ENCODE measurements at places on chromosomes 4 and X.
A peak's percentile ranks its signal among the peaks of the same experiment; 100 is the strongest.

DNA sequence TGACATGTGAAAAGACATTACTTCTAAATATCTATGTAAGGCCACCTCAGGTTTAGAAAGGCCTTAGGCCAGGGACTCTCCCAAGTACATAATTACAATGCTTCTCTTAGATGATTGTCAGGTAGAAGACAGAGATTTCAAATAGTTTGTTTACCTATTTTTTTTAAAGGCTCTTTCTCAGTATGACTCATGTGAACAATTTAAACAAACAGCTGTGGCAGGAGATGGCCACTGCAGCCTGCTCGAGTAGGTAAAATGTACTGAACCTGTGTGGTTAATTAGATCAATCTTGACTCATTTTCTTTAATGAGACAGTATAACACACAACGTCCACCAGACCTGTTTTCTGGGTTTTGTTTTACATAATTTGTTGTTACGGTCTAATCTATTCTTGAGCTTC, 50.2 kb downstream of the LEF1 start:
- DNase-seq = no peak

DNA sequence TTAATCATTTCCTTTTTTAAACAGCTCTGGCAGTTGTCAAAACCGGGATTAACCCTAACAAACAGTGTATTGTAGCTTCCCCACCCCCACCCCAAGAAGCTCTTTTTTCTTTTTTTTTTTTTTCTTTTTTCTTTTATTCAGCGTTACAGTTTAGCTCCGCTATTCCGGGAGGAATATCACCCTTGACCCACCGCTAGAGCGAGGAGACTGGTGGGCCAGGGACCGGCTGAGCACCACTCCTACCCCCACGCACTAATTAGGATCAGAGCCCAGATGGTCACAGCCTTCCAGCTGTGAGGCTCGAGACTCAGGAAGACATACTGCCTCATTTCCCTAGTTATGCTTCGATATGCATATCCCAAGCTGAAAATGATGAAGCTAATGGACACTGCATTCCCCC, 2.0 kb downstream of the PARM1 start:
- no peak for DNase-seq

GRCh38 chrX:15043538-15043937, 170.3 kb downstream of the MOSPD2 start:
- no peak for DNase-seq

DNA sequence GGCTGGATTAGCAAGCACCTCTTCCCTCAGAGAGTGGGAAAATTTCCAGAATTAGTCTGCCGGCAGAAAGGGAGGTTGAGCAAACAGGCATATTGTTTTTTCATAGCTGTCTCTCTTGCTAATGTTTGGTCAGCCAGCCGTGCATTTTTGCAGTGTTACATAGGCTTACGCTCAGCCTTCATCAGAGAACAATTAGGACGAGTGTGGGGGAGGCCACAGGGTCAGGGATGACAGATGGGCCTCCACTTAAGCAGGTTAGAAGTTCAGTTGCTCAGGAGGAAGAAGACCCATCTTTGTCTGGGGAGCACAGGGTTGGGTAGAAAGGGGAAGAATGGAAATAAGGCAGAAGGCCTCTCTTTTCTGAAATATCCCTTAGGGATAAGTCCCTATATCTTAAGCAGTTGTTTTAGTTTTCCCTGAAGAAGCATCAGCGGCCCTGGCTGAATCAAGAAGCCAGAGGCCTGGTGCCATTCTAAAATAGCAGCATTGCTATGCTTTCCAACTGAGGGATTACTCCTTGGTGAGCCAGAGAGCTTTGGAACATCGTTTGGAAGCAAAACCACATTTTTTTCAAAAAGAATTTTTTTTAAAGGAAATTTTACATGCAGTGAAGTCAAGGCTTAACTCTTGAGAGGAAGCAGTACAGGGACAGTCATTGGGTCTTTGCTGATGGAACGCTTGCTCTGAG, 118.8 kb downstream of the SMIM20 start:
- DNase-seq = no peak

DNA sequence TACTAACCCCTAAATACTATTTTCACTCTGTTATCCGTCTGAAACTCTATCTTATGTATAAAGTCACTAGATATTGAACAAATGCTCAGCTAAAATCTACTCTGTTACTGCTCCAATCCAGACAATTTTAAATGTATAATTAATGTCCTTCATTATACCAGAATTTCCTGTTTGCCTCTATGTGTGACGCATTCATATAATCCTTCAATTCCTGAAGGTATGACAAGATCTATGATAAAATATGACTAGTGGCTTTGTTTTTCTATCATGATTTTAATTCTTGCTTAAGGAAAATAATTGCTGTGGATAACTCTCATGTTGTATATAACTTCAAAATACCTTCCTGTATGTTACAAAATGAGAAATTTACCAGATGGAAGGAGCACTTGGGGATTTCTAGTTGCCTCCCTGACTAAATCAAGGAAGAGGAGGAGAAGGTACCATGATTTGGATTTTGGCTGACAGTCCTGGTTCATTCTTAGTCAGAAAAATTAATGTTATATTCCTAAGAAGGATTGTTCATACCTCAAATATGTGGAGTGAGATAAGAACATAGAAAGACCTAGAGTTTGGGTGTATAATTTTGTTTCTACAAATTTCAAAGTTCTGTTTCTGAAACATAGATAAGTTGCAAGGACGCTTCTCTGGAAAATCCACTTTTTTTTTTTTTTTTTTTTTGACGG, 4.9 kb downstream of the CXCL6 start:
- no peak for DNase-seq

DNA sequence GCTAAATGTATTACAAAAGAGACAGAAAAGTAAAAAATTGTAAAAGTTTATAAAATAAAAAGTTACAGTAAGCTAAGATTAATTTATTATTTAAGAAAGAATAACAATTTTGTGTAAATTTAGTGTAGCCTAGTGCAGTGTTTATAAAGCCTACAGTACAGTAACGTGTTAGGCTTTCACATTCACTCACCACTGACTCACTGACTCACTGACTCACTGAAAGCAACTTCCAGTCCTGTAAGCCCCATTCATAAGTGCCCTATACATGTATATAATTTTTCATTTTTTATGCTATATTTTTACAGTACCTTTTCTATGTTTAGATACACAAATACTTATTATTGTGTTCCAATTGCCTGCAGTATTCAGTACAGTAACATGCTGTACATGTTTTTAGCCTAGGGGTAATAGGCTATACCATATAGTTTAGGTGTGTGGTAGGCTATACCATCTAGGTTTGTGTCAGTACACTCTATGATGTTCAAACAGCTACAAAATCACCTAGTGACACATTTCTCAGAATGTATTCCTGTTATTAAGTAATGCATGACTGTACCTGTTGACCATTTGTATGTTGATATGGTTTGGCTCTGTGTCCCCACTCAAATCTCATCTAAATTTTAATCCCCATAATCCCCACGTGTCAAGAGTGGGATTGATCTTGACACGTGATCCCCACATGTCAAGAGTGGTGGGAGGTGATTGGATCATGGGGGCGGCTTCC, 57.9 kb downstream of the CFAP299 start:
- DNase-seq = no peak

DNA sequence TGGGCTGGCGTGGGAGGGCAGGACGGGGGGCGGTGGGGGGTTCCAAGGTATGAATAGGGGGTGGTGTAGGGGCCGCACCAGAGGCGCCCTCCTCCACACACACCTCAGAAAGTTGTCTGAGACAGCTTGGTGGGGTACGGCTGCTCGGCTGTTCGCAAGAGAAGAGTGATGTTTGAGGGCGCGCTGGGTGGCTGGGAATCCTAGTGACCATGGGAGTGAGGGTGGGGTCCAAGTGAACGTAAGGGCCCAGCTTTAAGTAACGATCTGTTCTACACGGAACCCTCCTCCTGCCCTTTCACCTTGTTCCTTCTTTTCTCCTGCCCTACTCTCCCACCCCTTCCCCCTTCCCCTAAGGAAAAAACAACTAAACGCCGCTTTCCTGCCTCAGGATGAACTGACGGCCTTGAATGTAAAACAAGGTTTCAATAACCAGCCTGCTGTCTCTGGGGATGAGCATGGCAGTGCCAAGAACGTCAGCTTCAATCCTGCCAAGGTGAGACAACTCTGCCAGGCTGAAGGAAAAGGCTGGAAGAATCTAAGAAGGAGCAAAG, 664 bp downstream of the MED12 start:
- DNase-seq = no peak

GRCh38 chr4:21205821-21206531, 505.7 kb downstream of the PACRGL start:
- no peak for DNase-seq

DNA sequence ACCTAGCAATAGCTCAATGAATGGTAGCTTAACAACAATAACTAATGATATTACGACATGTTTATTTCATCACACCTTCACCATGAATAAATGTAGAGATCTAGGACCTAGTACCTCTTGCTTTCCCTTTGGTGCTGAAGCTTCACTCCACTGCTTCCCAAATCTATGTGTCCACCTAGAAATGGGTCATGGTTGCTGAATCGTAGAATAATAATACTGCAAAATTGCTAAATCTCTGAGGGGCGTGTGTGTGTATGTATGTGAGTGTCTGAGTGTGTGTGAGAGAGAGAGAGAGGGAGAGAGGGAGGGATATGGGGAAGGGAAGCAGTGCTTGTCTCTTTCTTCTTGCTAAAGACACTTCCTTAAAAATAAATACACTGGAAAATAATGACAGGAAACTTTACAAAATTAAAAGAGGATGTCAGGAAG, 109.3 kb upstream of the BMP2K start:
- no peak for DNase-seq

- DNase-seq = no peak
These were observed 14.9 kb upstream of the PORCN start for GRCh38 chrX:48493890-48494364.

DNA sequence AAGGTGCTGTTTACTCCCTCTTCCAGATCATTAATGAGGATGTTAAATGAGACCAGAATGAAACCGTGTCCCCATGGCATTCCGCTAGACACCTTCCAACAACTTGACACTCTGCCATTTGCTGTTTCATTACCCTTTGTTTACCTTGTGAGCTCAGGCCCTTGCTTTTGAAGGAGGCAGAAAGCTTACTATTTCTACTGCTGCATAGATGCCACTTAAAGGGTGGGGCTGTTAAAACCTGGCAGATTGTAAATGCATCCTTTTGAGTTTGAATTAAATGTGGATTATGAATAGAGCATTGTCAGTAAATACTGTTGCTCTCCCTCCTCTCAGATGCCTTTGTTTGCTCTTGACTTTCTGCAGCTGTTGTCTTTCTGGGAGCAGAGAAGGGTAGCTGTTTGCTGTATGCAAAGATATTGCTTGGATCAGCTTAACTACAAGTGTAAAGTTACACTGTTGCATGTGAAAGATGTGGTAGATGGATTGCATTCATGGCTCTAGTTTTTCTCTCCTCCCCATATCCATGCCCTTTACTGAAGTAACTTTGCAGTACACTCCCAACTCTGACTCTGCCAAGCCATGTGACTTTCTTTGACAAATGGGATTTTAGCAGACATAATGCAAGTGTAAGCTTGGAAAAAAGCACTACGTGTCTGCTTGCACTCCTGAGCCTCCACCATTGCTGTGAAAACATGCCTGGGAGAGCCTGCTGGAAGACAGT, 75.0 kb upstream of the DHX15 start:
- no peak for DNase-seq

DNA sequence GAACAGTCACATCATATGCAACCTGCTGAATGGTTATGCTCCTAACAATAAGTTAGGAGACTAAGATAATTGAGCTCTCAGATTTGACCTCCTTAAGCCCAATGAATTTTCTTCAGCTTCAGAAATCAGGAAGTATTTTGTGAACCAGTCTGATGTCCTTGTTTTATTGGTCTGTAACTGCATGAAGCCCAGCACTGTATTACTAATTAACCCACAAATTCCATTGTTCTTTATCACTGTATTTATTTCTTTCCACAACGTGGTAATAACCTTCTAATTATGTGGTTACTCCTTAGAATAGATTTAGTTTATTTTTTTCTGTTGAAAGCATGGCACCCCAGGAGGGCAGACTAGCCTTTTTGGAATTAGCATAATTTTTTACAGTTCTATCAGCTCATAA, 3.9 kb upstream of the MFAP3L start:
- no peak for DNase-seq

- no peak for DNase-seq
These were observed 9.8 kb downstream of the GUCY1A1 start for GRCh38 chr4:155676430-155676825.

- no peak for DNase-seq
These were observed 31.0 kb downstream of the AFAP1 start for GRCh38 chr4:7908668-7909067.

- no peak for DNase-seq
These were observed 206.3 kb downstream of the SLC4A4 start for GRCh38 chr4:71545168-71545567.

- peak; percentile 1 for DNase-seq
These were observed 774 bp upstream of the RAPGEF2 start for GRCh38 chr4:159101988-159102621.

DNA sequence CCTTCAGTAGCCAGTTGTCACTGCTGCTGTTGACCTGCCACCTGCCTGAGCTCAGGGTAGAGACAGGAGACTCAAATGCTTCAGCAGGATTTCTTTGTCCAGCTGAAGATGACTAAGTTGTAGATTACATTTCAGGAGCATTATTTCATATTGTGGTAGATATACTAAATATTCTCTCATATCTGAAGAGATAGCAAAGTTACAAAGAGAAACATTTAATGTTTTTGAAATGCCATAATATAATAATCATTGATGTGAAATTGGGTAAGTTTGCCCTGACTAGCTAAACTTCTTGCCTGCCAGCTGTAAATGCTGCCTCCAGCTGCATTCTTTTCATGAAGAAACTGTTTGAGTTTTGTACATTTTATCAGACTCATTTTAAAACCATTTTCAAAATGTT, 247.6 kb upstream of the CNKSR2 start:
- DNase-seq = no peak

- DNase-seq = no peak
These were observed 1.4 kb downstream of the TEX13D start for GRCh38 chrX:124333862-124334261.

- DNase-seq = no peak
These were observed 120.2 kb downstream of the INPP4B start for GRCh38 chr4:142725886-142726285.

DNA sequence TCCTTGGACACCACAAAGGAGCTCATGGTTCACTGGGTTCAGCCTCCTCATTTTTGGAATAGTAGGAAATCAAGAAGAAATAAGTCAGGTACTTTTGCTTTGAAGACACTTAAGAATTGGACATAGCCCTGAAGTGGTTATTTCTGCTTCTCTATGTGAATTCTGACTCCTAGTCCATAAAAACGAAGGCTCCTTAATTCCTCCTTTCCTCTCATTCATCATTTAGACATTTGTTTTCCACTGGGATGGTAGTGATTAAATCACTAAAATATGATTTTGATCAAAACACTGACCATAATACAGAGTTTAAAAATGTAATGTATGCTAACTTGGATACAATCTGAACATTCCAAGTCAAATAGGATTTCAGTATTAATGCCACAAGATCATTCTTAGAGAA, 34.7 kb upstream of the CYP2U1 start:
- no peak for DNase-seq

GRCh38 chrX:66042307-66043077, 2.6 kb upstream of the VSIG4 start:
- no peak for DNase-seq
